Activated CD4-positive, alpha-beta T cell treated with anti-CD3 and anti-CD28 coated beads, Interleukin-2, Interleukin-6, amounts not matched to agents 100 ng/mL and 50 ng/mL, durations not matched to agents 16 hours and 8 hours (primary cell): ENCODE measurements at places on chromosomes 5 and 9.
A peak's percentile ranks its signal among the peaks of the same experiment; 100 is the strongest.

DNA sequence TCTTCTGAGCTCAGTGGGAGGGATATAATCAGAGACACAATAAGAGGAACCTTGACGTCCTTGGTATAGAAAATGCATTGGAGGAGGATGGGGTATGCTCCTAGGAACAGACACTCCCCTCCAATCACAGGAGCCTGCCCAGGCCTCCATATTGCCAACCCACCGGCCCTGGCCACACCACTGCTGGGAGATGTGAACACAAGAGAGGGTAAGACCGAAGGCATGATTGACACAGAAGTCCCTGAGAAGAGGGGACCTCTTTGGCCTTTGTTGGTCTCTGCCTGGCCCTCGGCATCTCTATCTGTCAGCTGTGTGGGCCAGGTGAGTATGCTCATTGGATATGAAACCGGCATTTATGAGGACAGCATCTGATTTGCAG, 62.0 kb downstream of the CRB2 start:
- no peak for DNase-seq

DNA sequence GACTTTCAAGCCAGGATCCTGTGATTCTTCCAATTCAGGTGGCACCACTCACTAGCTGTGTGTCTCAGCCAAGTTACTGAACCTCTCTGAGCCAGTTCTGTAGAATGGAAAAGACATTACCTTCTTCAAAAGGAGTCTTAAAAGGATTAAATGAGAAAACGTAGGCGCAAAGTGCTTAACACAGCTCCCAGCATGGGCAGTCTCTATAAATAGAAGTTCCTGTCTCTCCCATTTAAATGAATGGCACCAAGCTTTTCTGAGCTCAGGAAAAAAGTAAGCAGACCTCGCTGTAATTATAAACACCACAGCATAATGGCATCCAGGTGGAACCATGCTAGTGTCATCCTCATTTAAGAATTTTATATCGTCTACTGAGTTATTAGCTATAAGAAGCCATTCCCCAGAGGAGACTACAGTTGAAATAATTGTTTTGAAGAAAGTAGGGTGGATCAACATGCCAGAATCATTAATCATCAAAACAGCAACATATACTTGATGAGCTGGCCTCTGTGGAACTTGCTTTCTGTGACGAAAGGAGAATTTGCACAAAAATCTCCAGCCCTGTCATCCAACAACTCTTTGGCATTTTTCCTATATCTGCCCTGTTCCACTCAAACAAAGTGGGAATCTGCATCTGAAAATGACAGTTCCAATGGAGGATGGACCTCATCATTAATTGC, 188.9 kb downstream of the SPOCK1 start:
- no peak for DNase-seq

- no peak for DNase-seq
Measured at GRCh38 chr5:66633754-66634153, 37.6 kb downstream of the MAST4 start.

DNA sequence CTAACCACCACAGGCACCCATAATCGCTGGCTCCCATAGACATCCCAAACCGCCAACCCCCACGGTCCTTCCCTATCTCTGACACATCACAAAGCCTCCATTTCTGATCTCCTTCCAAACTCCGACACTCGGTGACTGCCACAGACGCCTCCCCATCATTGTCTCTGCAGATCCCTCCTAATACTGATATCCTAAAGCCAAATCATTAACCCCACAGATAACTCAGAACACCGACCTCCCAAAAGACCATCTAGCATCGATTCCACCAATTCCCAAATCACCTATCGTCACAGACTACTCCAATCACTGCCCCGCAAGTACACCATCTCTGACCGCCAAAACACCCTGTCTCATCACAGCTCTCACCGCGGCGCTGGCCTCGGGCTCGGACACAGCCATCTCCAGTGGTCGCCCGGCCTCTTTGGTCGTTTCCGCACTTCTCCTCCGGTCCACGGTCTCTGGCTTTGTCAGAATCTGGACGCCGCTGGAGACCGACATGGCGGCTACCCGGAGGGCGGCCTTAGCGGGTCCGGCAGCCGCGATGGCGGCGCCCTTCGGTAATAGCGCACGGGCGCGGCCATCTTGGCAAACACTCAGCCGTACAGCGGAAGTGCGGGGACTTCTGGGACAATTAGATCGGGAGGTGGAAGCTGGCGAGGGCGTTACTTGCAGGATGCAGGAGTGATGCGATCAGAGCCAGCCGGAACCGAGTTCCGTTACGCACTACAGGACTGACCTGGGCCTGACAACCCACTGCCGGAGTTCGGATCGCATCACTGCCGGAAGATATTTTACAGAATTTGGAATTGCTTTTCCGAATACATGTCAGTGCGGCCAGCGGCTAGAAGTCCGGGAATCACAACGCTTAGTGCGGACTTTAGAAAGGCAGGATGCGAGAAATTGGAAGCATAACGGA, at the start of gene ZFP37:
TSS of gene ZFP37 (minus strand) at position 534 of the 916 bp plus-strand sequence. CDS start at position 498, 36 bp downstream.
- peak; percentile 89 for DNase-seq

DNA sequence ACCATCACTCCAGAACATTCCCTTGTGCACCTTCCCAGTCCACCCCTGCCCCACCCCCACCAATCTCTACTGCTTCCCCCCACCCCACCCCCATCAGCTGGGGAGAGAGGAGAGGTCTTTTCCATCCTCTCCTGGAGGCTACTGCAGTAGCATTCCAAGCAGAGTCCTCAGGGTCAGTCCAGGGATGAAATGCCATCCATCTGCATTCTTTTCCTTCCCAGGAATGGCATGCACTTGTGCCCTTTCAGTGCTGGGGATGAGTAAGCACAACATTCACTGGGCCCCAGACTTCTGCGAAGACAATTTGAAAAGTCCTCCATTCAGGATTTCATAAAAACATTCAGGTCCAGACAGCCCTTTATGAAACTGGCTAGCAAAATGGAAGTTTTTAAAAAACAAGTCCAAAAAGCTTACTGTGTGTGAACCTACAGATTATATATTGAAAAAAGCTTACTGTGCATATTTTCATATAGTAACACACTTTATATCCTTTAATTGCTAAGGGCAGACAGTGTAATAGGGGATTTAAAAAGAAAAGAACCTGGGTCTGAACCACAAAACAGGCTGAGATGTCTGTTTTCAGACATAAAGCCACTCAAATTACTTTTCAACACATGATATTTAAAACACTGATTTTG, 50.0 kb upstream of the GOLPH3 start:
- DNase-seq = no peak

- DNase-seq = no peak
Measured at GRCh38 chr9:89706086-89706485, 101.3 kb downstream of the GADD45G start.

- DNase-seq = no peak
Measured at GRCh38 chr5:74367934-74368333, 272.6 kb downstream of the ENC1 start.

DNA sequence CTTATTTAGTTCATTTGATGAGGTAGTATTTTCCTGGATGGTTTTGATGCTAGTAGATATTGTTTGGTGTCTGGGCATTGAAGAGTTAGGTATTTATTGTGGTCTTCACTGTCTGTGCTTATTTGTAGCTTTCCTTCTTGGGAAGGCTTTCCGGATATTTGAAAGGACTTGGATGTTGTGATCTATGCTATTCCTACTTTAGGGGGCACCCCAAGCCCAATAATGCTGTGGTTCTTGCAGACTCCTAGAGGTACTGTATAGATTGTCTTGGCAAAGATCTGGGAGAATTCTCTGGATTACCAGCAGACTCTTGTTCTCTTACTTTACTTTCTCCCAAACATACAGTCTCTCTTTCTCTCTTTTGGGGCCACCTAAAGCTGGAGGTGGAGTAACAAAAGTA, 315.7 kb downstream of the MAT2B start:
- DNase-seq = no peak

GRCh38 chr5:86679949-86680348, 62.2 kb downstream of the COX7C start:
- DNase-seq = no peak

GRCh38 chr9:89562186-89562814, 42.5 kb upstream of the GADD45G start:
- no peak for DNase-seq

GRCh38 chr9:114345493-114346065, 15.9 kb downstream of the ORM2 start:
- no peak for DNase-seq

DNA sequence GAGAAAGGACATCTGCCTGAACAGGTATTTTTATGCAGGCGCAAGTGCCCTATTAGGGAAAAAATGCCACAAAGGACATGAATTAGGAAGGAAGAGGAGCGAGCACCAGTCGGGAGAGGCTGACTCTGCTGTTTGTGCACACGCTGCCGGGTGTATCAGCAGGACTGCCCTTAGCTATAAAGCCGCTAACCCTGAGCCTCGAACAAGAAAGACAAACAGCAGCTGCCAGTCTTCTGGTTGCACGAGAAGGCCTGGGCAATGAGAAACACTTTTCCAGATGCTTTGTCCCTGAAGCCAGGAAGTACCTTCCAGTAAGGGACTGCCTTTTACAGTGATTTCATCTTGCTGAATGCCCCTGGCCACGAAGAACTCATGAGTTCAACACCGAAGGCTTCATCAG, 12.6 kb downstream of the QSOX2 start:
- no peak for DNase-seq

GRCh38 chr5:171841984-171842776, 56.6 kb downstream of the SMIM23 start:
- no peak for DNase-seq

DNA sequence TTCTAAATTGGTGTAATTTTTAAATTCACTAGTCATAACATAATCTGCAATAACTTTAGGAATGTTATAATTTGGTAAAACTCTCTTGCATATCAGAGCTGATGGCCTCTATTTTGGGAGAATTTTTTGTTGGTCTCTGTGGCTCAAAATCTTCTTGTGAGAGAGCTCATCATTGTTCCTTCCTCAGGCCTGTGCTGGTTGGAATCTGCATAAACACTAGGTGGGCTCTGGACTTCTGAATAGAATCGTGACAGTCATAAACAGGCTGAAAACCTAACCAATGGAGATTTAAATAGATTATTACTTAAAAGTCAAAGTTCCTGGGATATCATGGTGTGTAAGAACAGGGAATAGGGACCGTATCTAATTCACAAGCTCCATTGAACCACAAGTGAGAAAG, 1129.6 kb downstream of the CDH12 start:
- no peak for DNase-seq

DNA sequence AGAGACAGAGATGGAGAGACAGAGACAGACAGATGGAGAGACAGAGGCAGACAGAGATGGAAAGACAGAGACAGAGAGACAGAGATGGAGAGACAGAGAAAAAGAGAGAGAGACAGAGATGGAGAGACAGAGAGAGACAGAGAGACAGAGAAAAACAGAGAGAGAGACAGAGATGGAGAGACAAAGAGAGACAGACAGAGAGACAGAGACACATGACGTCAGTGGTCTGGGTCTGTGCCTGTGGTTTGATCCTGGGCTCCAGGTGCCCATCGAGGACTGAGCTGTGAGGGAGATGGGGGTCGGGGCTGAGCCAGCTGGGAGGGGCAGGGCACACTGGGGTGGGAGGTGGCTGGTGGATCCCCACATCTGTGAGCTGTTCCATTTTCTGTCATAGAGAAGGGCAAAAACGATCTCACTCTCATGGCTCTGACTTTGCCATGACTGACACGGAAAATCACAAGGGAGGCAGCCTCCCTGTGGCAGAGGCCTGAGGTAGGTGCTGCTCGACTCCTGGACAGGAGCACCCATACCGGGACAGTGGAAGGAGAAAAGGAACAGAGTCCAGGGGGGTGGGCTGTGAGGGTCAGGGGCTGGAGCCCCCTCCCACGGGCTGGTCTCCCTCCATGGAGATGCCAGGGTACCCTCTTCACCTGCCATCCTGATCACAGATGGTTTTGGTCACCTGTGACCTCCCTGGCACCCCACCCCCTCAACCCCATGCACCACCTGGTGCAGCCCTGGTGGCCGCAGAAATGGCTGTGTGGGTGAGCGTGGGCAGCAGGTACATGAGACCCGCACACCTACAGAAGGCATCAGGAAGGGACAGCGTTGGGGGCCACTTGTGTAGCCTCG, 28.8 kb downstream of the GLT6D1 start:
- no peak for DNase-seq

GRCh38 chr5:169583101-169583423, 511 bp upstream of the SPDL1 start:
- no peak for DNase-seq

DNA sequence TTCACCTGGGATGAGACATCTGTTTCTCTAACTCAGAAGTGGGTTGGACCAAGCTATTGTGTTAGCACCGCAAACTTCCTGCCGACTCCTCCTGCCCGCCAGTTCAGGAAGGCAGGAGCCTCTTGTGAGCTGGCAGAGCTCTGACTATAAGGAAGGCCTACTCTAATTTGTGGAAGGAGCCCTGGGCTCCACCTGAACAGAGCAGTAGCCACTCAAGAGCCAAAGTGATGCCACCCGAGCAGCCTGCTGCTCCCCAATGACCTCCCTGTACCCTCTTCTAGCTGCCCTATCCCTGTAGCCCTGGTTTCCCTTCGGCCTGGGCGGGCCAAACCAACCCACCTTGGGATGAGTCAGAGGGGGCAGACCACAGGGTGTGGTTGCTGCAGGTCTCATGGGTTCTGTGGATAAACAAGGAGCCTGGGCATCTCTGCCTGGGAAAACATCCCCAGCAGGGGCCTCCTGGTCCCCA, 81.6 kb downstream of the PSD2 start:
- no peak for DNase-seq

DNA sequence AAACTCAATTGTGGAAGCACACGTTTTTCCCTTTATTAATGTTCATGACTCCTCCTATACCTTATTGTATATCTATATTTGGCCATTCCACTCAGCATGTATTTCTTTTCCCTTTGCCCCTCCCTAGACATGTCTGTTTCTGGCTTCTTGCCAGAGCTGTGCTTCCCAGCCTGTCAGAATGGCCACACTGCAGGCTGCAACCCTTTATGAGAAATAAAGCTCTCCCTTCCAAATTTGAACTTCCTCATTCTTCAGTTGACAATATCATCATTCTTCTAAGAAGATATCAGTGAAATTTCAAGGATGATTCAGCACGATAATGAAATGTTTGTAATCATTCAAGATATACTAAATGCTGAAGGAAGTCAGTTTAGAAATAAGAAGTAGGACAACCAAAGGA, 107.6 kb upstream of the PRSS3 start:
- no peak for DNase-seq

GRCh38 chr5:138962614-138963370, 87.7 kb upstream of the LRRTM2 start:
- no peak for DNase-seq

GRCh38 chr5:16668194-16668593, 51.4 kb upstream of the RETREG1 start:
- DNase-seq = no peak

- no peak for DNase-seq
Measured at GRCh38 chr9:93976973-93977372, 21.8 kb upstream of the BARX1 start.

DNA sequence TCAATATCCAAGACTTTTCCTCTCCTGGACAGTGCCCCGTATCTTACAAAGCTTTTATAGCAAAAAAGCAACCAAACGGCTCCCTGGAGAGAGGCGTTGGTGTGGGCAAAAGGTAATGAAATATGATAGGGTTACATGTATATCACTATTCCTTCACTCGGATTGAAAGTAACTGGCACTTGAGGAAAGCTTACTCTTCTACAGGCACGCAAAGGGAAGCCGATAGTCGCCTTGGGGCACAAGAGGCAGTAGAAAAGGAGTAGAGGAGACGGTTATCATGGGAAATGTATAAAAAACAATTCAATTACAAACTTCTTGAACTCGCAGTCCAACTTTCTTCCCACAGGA, 1.1 kb downstream of the DIAPH1 start:
- DNase-seq = no peak
